NCI-H510A (cell line): ENCODE measurements at places on chromosomes 11 and 22.

DNA sequence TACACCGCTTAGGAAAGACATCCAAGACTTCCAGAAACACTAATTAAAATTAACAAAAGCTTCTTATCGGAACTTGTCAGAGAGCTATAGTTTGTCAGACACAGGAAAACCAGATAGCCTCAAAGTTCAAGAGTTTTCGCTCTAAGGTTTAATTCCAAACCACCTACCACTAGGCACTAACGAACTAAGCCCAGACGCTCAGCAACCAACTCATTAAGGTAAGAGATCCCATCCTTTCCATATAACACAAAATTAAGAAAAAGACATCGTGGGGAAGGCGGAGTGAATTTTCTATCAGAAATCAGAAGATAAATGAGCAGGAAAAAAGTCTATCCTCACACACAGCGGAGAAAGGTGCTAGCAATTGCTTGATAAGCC is 382 bp downstream of the IMMP1L start:
- DNase-seq: no peak

DNA sequence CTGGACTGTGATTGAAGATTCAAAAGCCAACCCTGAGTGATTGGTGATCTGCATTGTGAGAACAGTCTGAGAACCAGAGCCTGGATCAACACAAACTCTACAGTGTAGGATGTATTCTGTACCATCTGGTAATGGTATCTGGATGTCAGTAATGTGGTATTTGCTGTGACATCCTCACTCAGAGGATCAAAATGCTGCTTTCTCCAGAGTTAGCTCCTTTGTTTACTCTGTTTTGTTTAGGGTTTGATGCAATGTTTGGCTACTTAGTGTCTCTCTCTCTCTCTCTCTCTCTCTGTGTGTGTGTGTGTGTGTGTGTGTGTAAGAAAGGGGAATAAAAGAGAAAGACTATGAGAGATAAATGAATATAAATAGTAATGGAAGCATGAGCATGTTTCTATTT is 24.3 kb downstream of the CASP4 start:
- no peak for DNase-seq

DNA sequence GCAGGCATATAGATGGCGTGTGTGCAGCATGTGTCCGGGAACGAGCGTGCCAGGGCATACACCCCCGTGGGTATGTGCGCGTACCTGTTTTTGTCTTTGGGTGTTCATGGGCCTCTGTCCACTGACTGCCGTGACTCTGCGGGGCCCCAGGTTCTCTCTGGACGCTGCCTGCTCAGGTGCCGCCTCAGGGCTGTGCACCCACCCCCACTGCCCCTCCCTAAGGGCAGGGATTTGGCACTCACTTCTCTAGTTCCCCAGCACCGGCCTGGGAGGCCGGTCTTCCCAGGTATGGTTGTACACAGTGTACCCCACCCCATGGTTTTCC is 111.5 kb downstream of the ST3GAL4 start:
- DNase-seq: no peak

DNA sequence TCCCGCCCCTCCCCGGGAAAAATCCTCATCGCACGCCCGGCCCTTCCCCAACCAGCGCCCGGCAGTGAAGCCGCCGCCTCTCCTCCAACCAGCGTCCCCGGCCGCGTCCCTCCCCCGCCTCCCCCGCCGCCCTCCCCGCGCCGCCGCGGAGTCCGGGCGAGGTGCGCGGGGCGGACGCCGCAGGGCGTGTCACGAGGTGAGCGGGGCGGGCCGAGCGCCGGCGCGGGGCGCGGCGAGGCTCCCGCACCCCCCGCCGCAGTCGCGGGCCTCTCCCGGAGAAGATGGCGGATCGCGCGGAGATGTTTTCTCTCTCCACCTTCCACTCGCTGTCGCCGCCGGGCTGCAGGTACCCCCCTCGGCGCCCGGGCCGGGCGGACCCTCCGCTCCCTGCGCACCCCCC is at the start of gene MAPK8IP2:
Gene MAPK8IP2, plus strand, starts transcription at position 256 of the 400 bp plus-strand sequence. Its CDS starts 26 bp downstream, at position 282.
- DNase-seq: peak; percentile 60

DNA sequence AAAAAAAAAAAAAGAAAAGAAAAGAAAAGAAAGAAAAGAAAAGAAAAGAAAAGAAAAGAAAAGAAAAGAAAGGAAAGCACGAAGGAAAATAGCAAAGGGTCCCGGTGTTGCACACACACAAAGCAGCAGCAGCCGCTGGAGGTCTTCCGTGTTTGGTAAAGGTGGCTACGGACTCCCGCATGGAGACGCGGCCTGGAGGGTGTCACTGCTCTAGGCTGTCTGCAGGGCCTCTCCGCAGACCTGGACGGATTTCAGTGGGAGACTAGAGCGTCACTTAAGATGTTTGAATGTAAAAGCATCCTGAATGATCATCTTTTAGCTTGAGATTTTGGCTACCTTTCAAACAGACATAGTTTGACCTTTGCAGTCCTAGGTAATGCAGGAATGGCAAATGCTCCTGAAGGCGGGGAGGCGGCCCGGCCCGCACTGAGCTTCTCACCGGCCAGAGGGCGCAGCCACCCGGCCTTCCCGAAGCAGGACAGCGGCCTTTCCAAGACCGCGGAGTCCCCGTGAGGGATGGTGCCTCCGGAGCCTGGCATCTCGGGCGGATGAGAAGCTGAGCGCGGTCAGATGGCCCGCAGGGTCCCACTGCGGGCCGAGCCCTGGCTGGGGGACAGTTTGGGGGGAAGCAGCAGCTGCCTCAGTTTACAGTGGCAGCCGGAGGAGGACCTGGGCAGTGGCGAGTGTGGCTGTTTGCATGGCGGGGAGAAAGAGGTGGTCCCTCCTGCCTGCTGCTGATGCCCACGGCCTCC is 18.5 kb downstream of the KRTAP5-5 start:
- no peak for DNase-seq

DNA sequence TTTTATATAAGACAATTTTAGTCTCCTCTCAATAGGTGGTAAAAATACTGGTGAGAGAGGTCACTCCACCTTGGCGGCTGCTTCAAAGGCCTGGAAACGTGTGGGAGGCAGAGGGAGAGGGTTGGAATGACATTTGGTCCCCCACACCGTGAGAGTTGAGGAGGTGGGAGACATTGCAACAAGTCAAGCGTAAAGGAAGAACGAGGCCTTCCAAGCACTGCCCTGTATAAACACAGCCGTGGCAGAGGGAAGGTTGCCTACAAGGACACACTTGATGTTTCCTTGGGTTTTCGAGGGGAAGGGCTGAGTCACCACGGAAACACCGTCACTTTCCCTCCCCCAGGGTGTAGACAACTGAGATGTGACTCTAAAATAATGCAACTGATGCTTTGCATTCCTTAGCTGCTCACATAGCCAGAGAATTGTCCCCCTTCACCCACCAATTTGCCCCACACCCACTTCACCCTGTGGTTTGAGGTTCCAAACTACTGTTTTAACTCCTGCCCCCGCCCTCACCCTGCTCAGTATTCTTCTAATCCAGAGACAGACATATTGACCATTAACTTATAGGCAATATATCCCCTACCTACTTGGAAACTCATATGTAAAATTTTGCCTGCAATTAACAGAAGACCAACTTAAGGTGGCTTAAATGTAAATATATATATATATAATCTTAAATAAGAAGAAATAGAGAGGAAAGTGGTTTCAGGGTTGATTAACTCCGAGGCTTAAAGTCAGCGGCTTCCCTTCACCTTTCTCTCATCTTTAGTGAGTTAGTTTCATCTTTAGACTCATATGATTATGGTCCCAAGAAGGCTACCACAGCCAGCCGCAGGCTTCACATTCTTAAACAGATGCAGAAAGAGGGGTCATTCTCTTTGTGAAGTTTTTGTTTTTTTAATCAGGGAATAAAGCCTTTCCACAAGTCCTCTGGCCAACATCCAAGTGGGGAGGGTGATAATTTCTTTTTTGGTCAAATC is 54.1 kb upstream of the BDNF start:
- DNase-seq: no peak

DNA sequence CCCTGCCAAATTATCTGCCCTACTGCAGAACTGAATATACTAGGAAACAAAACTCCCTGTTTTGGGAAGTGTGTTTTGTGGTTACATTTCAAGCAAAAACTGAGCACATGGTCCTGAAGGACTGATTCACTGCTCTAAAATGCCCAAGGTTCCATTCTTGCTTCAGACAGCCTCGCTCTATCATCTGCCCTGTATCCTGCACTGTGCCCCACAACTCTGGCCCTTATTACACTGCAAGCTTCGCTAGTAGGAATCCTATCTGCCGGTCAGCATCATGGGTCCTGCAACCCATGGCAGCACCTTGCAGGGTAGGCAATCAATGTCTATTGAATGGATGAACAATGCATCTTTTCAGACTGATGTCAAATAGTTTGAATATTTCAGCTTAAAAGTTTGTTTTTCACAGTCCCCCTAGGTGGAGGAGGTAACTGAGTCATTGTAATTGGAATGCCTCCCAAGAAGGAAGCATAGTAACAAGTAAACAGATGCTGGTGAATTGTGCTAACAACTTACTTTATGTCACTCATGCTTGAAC is 21.3 kb downstream of the LAYN start:
- DNase-seq: no peak

DNA sequence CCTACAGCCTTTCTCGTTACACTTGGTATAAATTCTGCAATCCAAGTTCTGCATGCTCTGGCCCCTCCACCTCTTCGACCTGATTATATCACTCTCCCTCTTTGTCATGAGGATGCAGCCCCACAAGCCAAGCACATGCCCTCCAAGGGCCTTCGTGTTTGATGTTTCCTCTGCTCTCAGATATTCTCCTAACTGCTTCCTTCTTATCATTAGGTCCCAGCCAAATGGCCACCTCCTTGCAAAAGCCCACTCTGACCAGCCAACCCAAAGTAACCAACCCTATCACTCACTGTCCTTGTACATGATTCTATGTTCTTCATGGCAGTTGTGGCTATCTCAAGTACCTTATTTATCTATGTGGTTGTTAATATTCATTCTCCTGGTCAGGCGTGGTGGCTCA is 38.3 kb upstream of the LRRC55 start:
- DNase-seq: no peak

DNA sequence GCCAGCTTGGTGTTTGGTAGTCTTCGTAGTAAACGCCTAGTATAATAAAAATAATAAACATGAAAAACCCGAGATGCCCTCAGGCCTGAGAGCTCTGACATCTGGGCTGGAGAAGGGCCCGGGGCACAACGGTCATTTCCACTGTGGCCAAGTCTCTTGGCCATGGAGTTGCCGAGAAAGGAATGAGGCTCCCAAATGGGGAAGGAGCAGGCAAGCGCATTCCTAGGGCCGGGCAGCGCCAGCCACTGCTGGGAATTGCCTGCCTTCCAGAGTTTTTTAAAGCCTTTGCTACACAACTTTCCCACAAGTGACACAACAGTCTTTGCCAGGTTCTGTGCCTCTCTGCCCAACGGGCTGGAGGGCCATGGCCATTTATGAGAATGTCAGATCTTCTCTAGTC is 103.4 kb downstream of the NAV2 start:
- no peak for DNase-seq

- no peak for DNase-seq
Observed at GRCh38 chr11:108527382-108527781, 29.2 kb upstream of the POGLUT3 start.

GRCh38 chr11:121304759-121305158 is 12.2 kb downstream of the SC5D start:
- no peak for DNase-seq

GRCh38 chr11:92136797-92137196 is 87.8 kb upstream of the FAT3 start:
- peak; percentile 15 for DNase-seq

DNA sequence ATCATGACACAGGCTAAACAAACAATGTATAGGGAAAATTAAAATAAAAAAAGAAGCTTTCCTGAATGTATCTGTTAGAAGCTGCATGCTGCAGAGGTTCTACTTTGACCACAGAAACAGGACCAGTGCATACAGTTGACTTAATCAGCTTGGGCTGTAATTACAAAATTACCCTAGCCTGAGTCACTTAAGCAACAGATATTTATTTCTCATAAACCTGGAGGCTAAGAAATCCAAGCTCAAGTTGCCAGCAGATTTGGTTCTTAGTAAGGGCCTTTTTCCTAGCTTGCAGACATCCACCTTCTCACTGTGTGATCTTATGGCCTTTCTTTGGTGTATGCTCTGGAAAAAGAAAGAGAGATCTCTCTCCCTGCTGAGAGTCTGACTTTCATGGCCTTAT is 946.5 kb upstream of the RAG2 start:
- no peak for DNase-seq

DNA sequence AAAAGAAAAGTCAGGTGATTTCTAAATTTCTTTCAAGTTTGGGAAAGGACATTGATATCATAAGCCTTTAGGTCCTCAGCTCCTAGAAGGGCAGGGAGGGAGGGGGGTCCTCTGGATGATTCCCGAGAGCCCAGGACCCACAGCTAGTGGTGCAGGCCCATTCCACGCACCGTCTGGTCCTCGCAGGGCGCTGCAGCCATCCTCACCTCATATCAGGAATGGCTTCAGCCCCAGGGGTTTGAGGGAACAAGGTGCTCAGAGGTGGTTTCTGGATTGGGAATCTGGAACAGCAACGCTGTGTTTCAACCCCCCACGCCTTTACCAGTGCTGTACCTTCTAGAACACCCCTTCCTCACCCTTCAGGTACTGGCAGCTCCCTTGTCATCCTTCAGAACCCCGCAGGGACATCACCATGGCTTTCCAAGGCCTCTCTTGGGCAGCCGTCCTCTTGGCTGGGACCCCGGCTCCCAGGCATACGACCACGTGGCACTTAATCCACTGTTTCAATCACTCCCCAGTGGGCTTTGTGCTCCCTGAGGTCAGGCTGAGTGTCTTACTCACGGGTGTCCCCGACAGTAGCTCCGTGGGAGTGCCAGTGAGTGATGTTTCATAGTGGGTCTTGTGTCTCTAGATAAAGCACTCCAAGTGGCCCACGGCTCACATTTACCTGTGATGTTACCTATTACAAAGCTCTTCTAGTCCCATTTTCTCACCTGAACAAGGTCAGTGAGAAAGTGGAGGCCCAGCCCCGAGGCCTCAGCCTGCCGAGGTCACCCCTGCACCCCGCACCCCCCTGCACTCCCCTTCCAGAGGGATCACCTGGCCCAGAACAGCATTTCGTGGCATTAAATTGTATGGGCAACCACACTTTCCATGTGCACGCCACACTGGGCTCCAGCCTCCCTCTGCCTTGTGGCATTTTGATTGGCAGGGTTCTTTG is 93.9 kb downstream of the MORC2 start:
- no peak for DNase-seq

GRCh38 chr11:64650923-64651523 is 60.0 kb downstream of the SLC22A12 start:
- DNase-seq: no peak

DNA sequence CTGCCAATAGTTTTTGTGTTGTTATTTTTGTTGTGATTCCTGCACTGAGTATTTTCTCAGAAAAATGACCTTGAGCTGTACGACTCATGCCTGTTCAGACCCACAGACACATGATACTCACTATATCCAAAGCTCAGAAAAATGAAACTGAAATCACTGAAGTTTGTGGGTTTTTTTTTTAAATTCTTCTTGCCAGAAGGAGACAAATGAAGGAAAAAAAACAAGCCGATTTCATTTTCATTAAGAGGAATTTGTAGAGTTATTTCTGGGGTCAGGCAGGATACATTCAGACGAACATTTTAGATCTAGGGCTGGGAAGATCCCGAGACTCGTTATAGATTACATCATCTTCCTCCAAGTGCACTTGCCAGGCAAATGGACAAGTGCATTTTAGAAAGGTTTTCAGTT is 60.4 kb downstream of the BMAL1 start:
- no peak for DNase-seq

- DNase-seq: no peak
Observed at GRCh38 chr22:42691440-42691839, 29.2 kb downstream of the A4GALT start.
